ENCODE measurements at places on chromosomes 13 and 19.
A peak's percentile ranks its signal among the peaks of the same experiment; 100 is the strongest.

- DNase-seq: no peak
Measured at GRCh38 chr13:46668931-46669525, 116.1 kb downstream of the LRCH1 start.

- DNase-seq: no peak
Measured at GRCh38 chr13:76874479-76874878, 11.7 kb downstream of the KCTD12 start.

- no peak for DNase-seq
Measured at GRCh38 chr19:48724796-48725753, 5.5 kb upstream of the MAMSTR start.

DNA sequence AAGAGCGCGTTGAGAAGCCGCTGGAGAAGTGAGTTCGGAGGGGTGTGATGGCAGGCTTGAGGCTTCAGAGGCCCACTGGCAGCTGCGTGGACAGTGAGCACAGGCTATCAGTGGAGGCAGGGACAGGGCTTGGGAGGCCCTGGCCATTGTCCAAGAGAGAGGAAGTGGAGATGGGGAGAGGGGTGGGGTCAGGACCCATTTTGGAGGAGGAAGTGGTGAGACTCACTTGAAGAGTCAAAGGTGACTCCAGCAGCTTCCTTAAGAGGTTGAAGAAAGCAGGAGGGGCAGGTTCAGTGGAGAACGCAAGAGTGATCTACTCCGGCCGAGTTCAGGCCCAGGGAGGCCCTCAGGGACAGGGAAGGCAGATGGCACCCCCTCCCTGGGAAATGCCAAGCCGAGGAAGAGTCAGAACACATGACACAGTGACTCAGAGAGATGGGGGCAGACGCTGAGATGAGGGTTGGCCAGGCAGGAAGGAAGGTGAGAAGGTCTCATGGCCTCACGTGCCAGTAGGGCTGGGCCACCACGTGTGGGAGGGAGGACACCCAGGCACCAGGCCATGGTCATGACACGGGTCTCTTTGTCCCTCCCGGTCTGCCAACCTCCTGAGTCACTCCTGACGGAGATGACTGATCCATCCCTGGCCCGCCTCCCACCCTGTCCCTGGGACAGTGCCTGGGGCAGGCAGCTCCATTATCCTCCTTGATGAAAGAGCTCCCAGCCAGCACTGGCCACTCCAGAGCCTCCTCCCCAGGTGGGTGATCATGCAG, 10.1 kb upstream of the CD22 start:
- DNase-seq: no peak

GRCh38 chr19:16371540-16371986, 46.9 kb downstream of the KLF2 start:
- DNase-seq: peak; percentile 77

DNA sequence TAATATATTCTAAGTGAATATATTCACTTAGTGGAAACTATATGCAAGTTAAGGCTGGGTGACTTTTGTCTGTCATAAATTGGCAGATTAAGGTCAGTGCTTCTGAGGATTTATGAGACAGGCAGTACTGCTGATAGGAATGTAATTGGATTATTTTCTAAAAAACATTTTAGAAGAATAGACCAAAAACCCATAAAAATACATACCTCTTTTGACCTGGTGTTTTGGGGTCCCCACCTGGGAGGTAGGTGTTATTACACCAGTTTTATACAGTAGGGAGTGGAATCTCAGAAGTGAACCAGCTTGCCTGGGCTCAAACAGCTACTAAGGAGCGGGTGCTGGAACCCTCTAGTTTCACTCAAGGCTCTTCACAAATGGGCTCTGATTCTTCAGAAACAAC, 25.3 kb downstream of the COG3 start:
- DNase-seq: no peak

DNA sequence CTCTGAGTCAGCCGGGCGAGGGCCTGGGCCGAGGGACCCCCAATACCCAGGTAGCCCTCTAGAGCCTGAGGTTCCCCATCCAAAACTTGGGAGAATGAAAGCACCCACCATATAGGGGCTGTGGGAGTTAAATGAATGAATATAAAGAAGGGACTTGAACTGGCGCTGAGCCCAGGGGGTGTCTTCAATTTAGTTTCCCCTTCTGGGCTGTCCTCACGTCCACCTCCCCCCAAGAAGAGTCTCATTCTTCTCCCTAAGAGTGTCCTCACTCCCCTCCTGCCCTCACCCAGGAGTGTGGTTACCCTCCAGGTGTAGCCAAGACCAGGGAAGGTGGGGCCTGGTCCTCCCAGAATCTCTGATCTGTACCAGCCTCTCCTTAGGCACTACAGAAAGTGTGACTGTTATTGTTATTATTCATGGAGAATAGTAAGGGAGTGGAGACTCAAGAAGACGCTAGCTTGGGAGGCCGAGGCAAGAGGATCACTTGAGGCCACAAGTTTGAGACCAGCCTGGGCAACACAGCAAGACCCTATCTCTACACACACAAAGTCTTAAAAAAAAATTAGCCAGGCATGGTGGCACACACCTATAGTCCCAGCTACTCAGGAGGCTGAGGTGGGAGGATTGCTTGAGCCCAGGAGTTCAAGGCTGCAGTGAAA, 2.7 kb downstream of the CD79A start:
- DNase-seq: no peak

DNA sequence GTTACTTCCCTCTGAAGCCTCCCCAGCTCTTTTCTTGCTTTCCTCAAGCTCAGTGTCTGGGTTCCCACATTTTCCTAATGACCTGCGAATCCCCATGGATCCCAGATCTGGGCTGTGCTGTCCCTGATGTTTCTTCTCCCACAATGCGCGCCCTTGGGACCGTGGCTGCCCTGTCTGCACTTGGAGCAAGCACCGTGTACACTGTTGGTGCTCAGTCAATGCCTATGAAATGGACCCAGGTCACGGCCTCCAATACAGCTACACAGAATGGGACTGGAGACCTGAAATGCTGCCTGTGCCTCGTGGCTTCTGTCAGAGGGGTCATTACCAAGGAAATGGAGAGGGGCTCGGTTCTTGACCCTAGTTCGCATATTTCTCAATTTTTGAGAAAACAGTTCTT, 160.1 kb upstream of the SOX1 start:
- no peak for DNase-seq

DNA sequence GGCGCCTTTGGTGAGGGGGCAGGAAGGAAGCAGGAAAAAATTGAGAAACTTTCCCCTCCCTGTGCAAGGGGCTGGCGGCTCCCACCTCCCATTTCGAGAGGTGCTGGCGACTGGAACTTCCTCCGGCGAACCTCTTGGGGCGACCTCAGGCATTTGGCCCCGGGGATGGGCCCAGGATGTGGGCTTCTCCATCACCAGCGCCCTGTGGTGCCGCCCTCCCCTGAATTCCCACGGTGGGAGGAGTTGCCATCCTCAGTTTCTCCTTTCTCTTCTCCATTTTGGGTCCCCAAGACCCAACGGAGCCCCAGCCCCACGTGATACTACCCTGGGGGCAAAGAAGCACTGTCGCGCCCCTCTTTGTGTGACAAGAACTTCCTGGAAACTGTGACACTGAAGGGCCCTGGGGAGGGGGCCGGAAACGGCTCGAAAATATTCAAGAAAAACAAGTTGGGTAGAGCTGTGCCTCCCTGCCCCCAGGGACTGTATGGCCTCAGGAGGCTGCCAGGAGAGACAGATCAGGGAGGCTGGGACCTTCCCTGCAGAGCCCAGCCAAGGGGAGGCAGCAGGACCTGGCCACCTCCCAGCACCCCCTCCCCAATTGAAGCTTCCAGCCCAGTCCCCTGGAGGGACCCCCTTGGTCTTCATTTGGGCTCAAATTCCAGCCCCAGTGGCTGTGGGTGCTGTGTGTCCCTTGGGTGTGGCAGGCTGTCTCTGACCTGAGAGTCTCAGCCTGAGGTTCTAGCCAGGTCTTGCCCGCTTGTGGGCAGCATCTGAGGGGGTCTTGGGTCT, 16.2 kb upstream of the AP1M2 start:
- peak; percentile 77 for DNase-seq

DNA sequence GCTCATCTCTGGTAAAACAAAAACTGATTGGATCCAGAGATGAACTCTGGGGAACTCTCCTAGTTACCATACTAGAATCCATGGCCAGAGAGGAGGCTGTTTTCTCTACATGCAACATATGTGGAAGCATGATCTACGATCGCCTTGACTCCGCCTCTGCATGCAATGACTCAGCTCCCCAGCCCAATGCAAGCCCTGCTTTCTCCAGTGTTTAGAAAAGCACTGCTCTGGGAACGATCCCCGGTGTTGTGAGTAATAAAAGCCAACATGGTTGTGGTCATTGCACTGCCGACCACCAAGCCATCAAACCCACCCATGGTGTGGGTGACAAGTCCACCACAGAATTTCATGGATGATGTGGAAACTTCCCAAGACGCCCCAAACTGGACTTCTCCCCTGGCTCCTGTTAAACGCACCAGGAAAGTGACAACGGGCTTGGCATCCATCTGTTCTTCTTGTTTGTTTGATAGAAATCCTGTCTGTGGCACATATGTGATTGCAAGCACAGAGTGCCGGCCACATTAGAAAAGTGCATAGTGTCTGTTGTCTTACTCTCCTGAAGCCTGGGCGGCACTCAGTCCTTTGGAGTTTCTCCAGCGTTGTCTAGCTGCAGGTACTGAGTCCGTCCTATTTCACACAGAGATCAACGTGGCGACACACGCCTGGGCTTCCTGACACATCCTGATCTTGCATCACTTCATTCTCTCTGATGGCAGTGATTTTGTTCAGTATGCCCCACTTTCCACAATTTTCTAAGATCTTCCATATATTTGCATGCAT, 36.4 kb upstream of the VSTM2B start:
- no peak for DNase-seq

Measured in stimulated activated CD8-positive, alpha-beta memory T cell treated with anti-CD3 and anti-CD28 coated beads, Interleukin-2, amount 100 ng/mL, for 1 hour (primary cell).